ENCODE measurements at places on chromosomes 13 and 19. TPM values are rescaled to one million over a fixed set of nuclear protein-coding genes. Genes with fewer than 3 reads are reported as not detected.

Gene APOE
- total RNA-seq, result 530 TPM

Gene CLEC11A
- 3.8 TPM for total RNA-seq

Gene OXGR1
- not detected for total RNA-seq

Gene ZFP28
- total RNA-seq, result 3.8 TPM

Gene BEST2
- total RNA-seq, result 2.0 TPM

Gene ZNF90
- total RNA-seq, result 80.1 TPM

Gene CTXN1
- total RNA-seq, result 22.7 TPM

Gene AMER2
- 0.04 TPM for total RNA-seq

Gene SRRM5
- 0.44 TPM for total RNA-seq

Gene ZNF578
- 5.3 TPM for total RNA-seq

Gene TMIGD2
- total RNA-seq, result not detected

Data from H9 (cell line).